ENCODE measurements at places on chromosomes 2 and 18.

DNA sequence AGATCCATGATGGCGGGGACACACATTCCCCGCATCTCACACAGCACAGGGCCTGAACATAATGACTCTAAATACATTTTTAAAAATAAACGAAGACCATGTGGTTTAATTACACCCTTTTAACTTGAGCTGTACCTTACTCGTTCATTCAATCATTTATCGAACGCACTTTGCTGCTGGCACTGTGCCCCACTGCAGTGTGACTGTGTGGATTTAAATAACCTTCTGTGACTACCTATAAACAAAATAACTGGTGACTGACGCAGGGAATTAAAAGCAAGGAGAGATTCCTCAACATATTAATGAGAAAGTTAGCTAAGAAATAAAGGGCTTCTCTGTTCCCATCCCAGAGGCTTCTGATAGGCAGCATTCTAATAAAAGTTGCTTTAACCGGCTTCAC lies 10.9 kb upstream of the FZD7 start:
- DNase-seq, result no peak

DNA sequence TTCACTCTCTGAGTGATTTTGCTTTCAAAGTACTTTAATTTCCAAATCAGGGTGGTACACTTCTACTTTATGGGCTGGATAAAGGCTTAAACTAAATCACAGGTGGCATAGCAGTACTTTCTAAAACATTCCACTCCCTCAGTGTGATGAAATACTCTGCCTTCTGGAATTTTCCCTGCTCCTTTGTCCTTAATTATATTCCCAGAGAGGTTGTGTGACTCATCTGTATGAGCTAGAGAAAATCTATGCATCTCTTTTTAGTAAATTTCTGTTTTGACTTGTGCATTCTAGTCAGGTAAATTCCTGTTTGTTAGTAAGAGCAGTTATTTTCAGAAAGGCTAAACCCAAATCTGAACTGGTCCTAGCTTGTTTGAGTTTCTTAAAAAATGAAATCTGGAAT lies 29.0 kb upstream of the PLA2R1 start:
- peak; percentile 61 for DNase-seq

DNA sequence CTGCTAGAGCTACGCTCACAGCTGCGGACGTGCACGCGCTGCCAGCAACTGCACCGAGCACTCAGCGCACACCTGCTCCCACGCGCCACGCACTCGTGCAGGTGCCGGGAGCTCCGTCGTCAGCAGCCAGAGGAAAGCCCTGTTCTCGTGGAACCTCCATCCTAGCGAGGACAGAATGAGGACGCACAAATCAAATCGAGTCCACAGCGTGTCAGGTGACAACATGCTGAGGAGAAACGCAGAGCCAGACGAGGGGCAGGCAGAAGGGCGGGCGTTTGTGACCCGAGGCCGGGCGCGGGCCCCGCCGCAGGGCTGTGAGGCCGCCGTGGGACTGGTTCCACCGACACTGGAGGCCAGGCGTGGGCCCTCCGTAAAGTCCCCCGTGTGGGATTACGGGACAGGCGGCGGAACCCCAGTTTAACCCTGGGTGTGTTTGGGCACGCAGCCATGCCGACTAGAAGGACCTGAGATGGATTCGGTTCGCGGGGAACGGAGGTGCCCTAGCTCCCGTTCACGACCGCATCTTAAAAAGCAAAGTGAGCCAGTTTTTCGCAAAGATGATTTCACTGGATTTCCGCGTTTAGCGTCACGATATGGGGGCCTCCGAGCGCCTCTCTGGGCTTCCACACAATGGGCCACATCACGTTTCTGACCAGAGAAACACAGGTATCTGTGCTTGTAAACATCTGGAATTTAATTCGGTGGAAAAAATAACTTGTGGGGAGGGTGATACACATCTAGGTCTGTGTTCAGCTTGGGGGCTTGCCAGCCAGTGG lies 26.9 kb upstream of the ALKAL2 start:
- DNase-seq, result no peak

GRCh38 chr2:36677996-36678605 lies 18.4 kb upstream of the VIT start:
- DNase-seq, result peak; percentile 63

DNA sequence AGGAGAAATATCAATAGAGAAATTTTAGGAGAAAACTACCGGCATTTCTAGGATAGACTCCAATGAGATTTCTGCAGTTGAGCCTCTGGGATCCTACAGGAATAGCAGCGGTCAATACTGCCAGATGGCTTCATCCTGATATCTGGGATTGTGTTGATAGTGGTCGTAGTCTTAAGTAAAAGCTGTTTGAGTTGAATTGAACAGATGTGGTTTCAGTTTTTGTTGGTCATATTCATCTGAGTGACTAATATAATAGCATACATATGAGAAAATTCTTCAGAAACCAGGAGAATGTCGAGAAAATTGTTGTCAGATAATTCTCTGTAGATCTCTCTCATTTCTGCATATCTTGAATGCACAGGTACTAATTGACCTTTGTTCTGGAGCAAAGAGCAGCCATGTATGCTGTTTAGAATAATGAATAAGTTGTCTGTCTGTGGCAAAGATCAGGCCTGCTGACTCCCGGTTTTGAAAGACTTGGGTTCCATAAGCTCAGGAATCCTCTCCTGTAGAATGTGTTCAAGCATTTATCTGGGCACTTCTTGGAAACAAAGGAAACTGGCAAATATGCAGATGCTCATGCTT lies 288.1 kb downstream of the TMX3 start:
- peak; percentile 43 for DNase-seq

- no peak for DNase-seq
Observed at GRCh38 chr2:197057959-197058358, 131.5 kb upstream of the PGAP1 start.

- DNase-seq, result peak; percentile 91
Observed at GRCh38 chr18:49055754-49056172, 105.0 kb upstream of the SMAD7 start.

DNA sequence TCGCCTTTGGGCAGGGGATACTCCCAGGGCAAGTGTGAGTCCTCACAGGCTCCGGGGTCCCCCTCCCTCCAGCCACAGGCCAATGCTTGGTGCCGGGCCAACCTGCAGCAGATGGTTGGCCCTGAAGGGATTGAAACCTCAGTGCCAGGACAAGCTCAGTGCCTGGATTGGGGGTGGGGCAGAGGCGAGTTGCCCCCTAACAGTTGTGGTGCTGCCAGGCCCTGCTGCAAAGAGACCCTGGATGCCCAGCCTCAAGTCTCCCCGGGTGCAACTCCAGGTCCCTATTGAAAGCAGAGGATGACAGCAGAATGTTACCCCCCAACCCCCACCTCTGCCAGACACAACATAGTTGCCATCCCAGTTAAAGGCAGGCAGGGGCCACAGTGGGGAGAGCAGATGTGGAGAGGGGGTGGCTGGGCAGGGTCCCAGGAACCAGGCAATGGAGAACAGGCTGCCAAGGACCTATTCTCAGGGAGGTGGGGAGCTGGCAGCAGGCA lies 9.5 kb upstream of the RNF103 start:
- DNase-seq, result no peak

Data from AG10803 (cell line).